ENCODE measurements at places on chromosomes 1 and 21.

DNA sequence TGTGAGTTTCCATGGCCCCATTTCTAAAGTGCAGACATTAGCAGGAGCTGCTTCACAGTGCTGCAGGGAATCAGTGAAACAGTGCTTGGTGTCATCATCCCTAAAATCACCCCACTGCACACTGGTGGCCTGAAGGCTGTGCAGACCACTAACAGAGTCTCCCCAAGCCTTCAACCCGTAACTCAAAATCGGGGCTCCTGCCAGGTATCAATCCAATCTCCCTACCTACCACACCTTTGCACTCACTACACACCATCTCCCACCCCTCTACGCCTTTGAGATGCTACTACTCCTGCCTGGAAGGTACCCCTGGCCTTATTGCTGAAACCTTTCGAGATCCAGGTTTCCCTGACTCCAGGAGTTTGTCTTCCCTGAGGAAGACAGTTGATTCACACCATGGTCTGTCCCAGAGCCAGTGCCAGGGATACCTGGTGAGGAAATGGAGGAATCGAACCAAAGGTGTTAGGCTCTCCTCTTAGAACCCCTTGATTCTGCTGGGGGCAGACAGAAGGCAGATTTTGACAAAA, 25.5 kb downstream of the SLC2A1 start:
- DNase-seq: no peak

DNA sequence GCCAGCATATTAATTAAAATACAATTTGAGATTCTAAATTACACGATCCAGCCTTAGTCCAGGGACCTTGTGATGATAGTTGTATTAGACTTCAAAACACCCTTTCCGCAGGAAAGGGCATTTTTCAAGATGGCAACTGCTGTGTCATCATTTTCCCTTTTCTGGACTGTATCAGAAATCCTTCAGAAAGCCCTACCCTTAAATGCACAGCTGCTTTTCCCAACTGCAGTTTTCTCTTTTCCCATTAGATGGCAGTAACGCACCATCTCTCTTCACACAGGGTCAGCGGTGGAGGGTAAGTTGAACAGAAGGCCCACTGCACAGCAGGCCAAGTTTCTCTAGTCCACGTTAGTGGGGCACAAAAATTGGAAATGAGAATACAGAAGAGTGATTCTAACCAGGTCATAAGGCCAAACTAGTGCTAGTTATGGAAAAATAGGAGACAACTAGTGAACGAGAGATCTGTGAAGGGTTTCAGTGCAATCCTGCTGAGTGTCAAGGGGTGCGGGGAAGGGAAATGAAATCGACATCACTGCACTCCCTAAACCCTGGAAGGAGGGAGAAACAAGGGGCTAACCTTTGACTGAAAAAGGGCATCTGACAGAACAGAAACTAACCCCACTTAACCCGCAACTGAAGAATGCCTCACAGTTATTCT, 22.1 kb upstream of the TDRD10 start:
- DNase-seq: peak; percentile 92

DNA sequence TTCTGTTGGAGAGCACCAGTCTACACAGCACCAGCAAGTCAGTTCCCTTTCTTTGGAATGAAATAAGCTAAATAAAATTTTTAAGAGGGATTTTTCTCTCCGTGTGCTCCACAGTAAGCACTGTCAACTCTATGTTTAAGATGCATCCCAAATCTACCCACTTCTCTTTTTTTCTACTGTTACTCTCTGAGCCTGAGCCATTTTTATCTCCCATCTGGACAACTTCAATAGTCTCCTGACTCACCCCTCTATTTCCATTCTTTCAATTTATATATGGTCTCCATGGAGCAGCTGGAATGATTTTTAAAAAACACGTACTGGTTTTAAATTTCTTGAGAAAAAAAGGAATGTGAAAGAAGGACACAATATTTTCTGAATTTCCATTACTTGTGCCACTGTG, 24.7 kb upstream of the CCT8 start:
- no peak for DNase-seq

- DNase-seq: no peak
These were observed 89.7 kb upstream of the VAMP3 start for GRCh38 chr1:7681401-7681800.

DNA sequence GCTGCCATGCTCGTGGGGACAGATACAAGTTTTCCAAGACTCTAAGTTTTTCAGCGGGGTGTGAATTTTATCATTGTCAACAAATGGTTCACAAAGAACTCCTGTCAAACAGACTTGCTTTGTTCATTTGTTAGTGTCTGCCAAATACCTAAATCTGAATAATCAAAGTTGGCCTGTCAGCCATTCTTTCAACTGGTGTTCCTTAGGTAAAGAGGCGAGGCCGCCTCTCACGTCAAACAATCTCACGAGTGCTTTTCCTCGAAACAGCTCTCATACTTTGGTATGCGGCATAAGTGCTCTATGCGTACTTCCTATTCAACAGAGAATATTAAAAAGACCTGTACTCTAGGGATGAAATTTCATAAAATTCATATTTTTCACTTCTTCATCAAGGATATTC, 51.4 kb upstream of the KANK4 start:
- DNase-seq: no peak

DNA sequence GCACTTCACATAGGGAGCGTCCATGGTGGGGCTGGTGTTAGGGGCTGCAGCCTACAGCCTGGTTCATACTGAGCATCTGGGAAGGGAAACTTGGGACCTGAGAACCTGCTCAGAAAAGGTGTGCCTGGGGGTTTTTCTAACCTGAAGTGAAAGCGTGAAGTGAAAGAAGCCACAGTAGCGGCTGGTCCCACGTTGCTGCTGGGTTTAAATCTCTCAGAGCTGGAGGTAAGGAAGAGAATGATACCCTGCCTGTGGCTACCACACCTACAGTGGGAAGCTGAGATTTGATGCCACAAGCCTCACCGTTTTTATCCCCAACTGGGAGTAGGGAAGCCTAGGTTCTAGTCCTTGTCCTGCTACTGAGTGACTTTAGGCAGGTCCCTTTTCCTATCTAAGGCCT, 21.0 kb upstream of the FUCA1 start:
- DNase-seq: no peak

DNA sequence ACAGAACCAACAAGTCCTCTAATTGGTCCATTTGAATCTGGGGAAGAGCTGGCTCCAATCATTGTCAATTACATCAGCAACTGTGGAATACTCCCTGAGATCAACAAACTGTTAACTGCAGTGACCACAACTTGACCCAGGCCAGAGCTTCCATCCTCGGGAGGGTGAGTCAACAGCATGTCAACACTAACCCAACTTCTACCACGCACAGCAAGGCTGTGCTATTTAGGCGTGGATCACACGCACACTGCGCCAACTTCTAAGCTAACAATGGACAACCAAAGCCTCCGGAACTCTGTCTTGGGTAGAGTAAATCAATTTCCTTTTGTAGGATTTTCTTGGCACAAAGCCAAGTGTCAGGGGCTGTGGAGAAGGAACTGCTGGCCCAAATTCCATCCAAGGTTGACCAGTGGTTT, 30.4 kb downstream of the APP start:
- no peak for DNase-seq

DNA sequence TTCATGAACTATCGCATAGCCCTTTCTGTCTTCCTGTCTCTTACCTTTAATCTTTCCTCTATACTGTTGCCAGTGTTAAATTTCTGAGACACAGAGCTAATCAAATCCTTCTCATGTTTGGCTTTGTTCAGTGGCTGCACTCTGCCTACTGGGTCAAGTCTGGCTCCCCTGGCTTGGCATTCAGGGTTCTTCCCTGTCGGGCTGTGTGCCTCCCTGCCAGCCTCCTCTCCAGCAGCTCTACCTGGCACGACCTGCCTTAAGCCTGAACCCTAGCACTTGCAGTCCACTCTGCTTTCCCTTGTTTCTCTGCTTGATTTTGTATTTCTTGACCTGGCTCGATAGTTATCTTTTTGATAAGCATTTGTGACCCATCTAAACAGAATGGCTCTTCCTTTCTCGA, 26.2 kb upstream of the GPR88 start:
- DNase-seq: no peak

DNA sequence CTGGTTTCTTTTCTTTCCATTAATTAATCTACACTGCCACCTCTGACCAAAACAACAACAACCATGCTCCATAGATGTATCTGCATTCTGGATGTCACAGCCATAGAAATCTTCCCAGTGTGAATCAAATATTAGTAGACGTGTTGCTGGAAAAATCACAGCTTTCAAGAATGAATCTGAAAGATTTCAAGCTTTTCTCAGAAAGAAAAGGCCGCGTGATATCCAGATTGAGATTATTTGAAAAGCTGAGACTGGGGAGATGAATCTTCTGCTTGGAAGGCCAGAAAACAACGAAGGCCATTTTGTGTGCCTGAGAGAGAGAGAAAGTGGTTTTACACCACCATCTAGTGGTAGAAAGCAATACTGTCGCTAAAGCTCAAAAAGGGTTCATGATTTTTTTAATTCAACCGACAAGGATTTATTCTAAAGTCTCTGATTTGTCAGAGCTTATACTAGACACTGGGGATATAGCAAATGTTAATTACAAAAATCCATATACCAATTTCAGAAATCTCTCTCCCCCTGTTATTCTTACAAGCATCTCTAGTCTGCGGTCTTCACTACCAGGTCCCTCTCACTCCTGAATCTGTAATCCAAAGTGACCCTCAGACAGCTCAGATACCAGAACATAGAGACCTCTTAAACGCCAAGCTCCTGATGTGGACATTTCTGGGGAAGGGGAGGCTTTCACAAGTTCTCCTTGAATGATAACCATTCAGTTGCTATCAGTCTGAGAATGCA, 87.5 kb upstream of the SGIP1 start:
- peak; percentile 74 for DNase-seq

GRCh38 chr1:221174330-221174993, 295.2 kb downstream of the HLX start:
- DNase-seq: peak; percentile 43

Measured in cardiac muscle cell (in vitro differentiated cells and primary cell).